ENCODE measurements at places on chromosomes 6 and 20. TPM values are rescaled to one million over a fixed set of nuclear protein-coding genes. Genes with fewer than 3 reads are reported as not detected.

Gene SMIM13
- 19.5 TPM for polyA plus RNA-seq

Gene MROH8
- polyA plus RNA-seq: 9.2 TPM

- no peak for DNase-seq
These were observed 83.1 kb downstream of the MRPL14 start for GRCh38 chr6:44044154-44044539.

DNA sequence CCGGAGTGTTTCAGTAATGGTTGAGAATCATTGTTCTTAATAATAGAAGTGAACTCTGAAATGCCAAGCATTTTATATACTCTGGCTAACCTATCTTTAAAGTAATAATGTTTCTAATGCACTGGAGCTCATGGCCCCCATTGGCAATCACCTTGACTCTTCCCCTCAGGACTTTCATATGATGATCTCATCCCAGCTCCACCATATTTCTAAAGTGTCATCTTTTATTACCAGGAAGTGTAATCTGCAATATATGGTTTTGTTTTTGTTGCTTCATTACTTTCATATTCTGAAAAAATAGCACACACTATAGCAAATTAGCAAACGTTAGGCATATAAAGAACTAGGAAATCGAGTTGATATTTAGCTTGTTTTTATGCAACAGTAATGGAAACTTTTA, 60.3 kb downstream of the TULP4 start:
- no peak for DNase-seq

GRCh38 chr20:5164645-5165625, 38.1 kb downstream of the CDS2 start:
- no peak for DNase-seq

- no peak for DNase-seq
These were observed 41.9 kb upstream of the SIM1 start for GRCh38 chr6:100506651-100507050.

DNA sequence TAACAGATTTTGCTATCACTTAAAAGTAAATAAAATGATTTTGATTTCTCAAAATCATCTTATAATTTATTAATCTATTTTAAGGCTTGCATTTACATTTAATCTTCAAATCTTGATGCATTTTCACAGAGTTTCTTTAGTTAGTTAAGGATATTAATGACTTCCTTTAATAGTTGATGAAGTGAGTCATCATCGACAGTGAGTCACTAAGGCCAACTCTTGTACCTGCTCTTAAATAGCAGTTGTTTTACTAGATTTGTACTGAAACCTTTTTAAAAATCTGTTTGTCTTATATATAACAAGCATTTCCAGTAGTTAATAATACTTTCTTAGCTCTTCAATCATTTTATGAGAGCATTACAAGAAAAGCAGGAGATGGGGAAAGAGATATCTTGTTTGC, 191.7 kb downstream of the ESR1 start:
- DNase-seq: no peak

DNA sequence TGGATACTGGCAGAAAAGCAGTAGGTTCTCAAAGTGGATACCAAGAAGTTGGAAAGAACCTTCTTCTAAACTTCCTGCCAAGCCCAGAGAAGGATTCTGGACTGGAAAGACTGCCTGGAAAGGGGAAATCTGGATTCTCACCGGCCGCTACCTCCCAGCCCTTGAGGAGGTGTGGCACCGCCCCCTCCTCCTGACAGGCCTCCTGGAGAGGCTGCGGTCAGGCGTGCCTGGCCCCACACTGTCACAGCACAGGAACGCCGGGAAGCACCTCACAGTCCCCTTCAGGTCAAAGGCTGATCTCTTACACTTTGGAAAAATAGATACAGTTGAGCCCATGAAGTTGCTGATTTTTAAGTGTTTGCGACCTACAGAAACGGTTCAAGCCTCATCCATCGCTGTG, 16.3 kb upstream of the PDE10A start:
- no peak for DNase-seq

DNA sequence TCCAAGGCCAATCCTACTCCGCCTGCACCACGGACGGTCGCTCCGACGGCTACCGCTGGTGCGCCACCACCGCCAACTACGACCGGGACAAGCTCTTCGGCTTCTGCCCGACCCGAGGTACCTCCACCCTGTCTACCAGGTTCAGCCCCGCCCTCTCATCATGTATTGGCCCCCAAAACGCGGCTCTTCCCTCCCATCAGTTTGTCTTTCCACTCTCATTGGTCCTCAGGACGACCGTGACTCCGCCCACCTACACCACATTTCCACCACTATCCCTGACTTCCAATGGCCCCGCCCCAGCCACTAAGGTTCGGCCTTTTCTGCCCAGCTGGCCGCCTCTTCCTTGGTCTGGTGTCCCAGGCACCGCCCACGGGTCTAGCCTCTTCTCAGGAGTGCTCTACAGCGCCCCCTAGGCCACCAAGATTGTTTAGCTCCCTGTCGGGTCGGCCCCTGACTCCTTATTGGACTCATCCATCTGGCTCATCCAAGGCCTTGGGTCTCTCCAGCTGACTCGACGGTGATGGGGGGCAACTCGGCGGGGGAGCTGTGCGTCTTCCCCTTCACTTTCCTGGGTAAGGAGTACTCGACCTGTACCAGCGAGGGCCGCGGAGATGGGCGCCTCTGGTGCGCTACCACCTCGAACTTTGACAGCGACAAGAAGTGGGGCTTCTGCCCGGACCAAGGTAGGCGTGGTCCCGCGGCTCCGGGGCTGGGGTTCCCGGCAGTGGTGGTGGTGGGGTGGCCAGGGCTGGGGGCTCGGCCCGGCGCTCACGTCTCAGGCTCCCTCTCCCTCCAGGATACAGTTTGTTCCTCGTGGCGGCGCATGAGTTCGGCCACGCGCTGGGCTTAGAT, 3.1 kb downstream of the MMP9 start:
- no peak for DNase-seq

GRCh38 chr20:56406910-56407309, 5.2 kb upstream of the CASS4 start:
- DNase-seq: no peak

DNA sequence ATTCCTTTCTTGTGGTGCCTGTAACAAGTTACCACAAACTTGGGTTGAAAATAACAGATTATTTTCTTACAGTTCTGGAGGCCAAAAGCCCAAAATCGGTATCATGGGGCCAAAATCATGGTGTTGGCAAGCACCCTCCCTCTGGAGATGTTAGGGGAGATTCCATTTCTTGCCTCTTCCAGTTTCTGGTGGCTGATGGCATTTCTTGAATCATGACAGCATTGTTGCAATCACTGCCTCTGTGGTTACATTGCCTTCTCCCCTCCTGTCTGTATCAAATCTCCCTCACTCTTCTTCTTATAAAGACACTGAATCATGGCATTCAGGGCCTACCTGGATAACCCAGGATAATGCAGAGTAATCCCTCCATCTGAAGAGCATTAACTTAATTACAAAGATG, 17.9 kb upstream of the TENT5A start:
- DNase-seq: no peak

DNA sequence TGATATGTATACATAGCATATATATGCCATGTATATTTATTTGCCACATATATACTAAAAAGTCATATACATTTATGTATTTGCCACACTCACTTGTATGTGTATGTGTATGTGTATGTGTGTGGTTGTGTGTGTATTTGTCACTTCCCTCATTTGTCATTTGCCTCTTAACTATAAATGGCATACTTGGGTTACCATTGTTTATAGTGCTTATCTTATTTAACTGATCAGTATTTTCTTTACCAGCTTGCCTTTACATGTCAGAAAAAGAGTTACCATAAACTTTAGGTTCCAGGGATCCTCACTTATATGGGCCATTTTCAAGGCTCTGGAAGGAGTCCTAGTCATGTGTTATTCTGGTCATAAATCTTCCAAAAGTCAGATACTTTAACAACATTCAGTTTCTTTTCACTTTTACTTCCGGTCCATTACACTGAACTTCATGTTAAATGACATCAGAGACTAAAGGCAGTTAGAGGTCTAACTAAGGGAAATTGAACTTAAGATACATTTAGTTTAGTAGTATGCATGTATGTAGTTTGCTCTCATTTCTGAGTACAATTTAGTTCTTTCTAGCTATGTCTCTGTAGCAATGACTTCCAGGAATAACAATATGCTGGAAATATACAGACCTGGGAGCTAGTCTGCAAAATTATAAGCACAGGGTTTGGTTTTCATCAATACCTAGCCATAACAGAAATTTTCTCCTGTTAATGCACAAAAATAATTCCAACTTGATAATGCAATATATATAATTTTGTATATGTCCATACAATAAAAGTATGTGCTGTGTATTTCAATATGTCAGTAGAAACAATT, 33.7 kb upstream of the HIVEP1 start:
- no peak for DNase-seq

DNA sequence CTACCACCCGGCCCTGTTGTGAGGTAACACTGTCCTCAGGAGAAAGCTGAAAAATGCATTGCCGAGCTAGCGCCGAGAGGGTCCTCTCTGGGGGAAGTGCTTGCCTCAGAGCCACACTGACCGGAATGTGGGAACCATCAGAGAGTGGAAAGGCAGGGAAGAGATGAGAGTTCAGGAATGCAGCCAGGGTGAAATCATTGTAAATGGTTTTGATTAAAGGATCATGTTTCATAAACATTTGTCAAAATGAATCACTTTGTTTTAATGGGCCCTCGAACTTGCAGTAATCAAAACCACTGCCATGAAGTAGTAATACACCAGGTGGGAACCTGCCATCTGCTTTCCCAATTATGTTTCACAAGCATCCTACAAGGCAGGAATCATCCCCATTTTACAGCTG, 16.9 kb upstream of the IL17F start:
- no peak for DNase-seq

DNA sequence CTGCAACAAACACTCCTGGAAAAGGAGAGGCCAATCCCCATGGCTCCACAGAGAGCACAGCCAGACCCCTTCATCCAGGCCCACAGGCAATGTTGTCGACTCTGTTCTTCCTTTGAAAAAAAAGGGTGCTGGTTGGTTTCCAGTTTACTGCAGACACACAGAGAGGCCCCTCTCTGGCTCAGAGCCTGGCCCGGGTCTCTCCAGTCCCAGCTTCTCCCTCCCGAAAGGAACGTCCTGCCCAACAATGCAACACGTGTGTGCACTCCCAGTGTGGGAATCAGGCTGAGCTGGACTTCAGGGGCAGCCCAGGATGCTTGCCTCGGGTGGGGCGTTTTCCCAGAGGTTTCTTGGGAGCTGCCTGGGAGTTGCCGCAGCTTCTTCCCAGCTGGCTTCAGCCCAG, 4.5 kb upstream of the NKAIN4 start:
- no peak for DNase-seq

- no peak for DNase-seq
These were observed 350.4 kb downstream of the TENT5A start for GRCh38 chr6:81401970-81402690.

GRCh38 chr6:96821034-96821433, 16.2 kb downstream of the GPR63 start:
- no peak for DNase-seq

DNA sequence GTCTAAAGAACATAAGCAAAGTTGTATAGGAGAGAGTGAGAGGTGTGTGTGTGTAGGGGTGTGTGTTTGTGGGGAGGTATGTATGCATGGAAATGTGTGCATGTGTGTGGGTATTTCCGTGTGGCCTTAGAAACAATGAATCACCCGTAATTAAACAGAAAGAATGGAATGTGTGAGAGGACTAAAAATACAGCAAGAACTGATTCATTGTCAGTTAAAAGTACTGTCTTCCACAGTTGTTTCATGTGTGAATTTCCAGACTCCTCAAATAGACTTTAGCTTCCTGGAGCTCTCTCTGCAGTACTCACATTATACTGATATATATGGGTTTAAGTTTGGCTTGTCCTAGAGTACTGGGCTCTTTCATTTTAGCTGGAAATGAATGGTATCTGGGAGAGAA, 145.7 kb downstream of the RIMS1 start:
- DNase-seq: no peak

GRCh38 chr6:136535017-136535765, 15.0 kb downstream of the MAP7 start:
- DNase-seq: no peak

DNA sequence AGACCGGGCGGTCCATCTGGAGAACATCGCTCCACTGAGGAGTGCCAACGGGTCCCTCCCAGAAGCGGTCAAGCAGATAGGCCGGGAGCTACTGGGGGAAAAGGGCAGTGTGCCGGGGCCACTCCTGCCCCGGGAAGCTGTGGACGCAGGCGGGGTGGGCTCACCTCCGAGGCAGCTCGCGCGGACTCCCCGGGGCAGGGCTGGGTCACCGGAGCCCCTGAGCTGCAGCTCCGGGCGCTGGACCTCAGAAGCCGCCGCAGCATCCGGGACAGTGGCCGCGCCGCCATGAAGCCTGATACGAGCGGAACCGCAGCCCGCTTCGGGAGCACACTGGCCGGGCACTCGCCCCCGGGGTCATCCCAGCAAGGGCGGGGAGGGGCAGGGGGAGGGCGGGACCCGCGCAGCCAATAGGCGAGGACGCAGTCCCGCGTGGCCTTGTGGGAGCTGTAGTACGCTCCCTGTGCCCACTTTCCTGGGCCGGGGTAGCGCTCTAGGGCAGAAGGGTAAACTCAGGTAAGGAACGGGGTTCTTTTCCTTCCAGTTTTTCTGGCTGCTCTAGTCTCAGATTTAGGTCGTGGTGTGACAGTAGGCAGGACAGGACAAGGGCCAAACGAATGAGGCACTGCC, at the start of gene MOCS1:
MOCS1 (minus strand) TSS at position 332 of the 627 bp plus-strand sequence; CDS start at position 287, 45 bp downstream.
- peak; percentile 46 for DNase-seq

- no peak for DNase-seq
These were observed 10.1 kb upstream of the CALHM6 start for GRCh38 chr6:116450769-116451740.
